Esophagus squamous epithelium (tissue), 5 donors: ENCODE measurements at places on chromosomes 1 and 21. TPM values are rescaled to one million over a fixed set of nuclear protein-coding genes. Genes with fewer than 3 reads are reported as not detected.

DNA sequence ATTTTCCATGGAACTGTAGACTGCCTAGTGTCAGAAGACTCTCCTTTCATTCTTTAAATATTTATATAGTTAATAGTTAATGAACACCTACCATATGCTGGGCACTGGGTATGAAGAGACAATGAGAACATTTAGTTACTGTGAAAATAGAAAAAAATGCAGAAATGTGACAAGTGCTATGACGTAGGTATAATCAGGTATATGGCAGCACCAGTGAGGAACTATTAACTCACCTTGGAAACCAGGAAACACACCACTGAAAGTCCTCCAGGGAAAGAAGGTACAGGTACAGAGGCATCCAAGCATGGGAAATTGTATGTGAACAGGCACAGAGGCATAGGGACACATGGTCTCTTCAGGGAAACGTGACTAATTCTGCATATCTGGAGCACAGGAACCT, 42.3 kb downstream of the DPT start:
- no peak for DNase-seq
- no peak overlapping the region for H3K4me3 ChIP-seq
- H3K4me1 ChIP-seq = no peaks in the 10 kb centered on the region
- H3K36me3 ChIP-seq = no peaks in the 10 kb centered on the region
- H3K27me3 ChIP-seq = peaks cover 8% of the 10 kb centered on the region

The TMCC2 gene
- 0.99 TPM for total RNA-seq

The AQP10 gene
- not detected for total RNA-seq

The LGALS8 gene
- 46.0 TPM for total RNA-seq

The CTTNBP2NL gene
- total RNA-seq = 22.3 TPM

GRCh38 chr1:13600762-13601453, 17.3 kb downstream of the PDPN start:
- peak overlapping the region; percentile 67 for H3K27ac ChIP-seq
- no peaks in the 10 kb centered on the region for H3K36me3 ChIP-seq
- no peak overlapping the region for H3K4me3 ChIP-seq
- no peak for DNase-seq
- no peaks in the 10 kb centered on the region for H3K27me3 ChIP-seq
- H3K4me1 ChIP-seq = peaks cover 23% of the 10 kb centered on the region

DNA sequence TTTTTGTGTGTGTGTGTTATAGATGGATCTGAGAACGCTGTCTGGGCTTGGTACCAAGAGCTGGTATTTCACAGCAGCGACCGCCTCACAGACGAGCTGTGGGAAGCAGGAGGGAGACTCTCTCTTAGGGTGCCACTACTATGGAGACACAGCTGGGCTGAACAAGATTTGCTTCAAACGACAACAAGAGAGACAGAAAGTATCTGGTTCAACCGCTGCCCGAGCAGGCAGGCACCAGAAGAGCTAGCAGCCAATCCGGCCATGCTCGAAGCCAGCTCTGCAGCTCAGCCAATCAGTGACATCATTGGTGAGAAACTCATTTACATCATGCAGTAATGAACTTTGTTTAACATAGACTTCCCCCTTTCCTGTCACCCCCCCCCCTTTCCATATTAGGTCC, 341.3 kb downstream of the USP25 start:
- no peaks in the 10 kb centered on the region for H3K36me3 ChIP-seq
- H3K27me3 ChIP-seq = no peaks in the 10 kb centered on the region
- H3K4me1 ChIP-seq = no peaks in the 10 kb centered on the region
- no peak overlapping the region for H3K27ac ChIP-seq
- DNase-seq = no peak
- no peak overlapping the region for H3K4me3 ChIP-seq

DNA sequence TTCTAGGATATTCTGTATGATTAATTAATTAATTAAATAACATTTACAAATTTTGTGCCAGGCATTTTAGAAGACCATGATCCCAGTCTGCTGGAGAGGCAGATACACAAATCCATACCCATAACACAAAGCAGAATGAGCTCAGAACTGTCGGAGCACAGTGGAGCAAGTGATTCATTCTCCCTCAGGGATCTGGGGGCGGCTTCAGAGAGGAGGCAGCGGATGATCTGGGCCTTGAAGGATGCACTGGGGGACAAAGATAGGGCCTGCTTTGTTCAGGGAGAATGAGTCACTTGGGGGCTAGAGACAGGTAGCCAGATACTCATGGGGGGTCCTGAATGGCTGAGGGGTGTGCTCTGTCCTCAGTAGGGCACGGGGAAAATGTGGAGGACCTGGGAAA, 50.9 kb upstream of the TRABD2B start:
- peaks cover 8% of the 10 kb centered on the region for H3K4me1 ChIP-seq
- no peak overlapping the region for H3K27ac ChIP-seq
- no peak for DNase-seq

DNA sequence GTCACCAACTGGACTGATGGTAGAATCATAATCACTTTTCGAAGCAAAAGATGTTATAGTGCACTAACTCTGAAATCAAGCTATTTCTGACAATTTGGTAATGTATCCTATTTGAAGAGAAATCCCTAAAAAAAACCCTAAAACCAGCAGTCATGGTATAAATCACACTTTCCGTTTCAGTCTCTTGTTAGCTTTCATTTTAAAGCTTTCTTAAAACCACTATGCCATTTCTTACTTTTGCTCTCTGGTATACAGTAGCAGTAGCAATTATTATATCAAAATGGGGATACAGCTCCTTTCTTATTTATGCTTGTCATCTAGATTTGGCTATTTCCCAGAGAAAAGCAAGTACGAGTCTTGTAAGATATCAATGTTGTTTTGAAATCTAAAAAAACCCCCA, 323.3 kb downstream of the KCTD3 start:
- H3K27ac ChIP-seq = no peak overlapping the region
- H3K27me3 ChIP-seq = no peaks in the 10 kb centered on the region
- H3K36me3 ChIP-seq = no peaks in the 10 kb centered on the region
- no peak overlapping the region for H3K4me3 ChIP-seq
- no peaks in the 10 kb centered on the region for H3K4me1 ChIP-seq

DNA sequence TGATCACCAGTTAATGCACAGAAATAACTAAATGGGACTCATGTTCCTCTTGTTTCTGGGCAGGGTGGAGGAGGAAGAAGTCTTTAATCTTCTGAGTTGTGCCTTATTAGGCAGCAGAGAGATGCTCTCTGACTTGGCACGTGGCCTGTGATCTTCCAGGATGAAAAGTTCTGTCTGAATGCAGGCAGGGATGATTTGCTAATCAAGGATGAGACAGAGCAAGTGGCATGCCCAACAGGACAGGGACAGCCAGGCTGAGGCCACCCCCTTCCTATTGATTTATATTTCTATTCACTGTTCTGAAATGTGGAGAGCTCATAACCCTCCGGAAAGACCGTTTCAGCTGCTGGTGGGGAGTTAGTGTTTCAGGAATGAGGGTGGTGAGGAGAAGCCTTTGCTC, 477.8 kb upstream of the CAMK1G start:
- H3K36me3 ChIP-seq = no peaks in the 10 kb centered on the region
- no peak overlapping the region for H3K4me3 ChIP-seq
- H3K27ac ChIP-seq = no peak overlapping the region
- H3K4me1 ChIP-seq = no peaks in the 10 kb centered on the region
- no peaks in the 10 kb centered on the region for H3K27me3 ChIP-seq
- DNase-seq = no peak

- no peak for DNase-seq
- no peak overlapping the region for H3K4me3 ChIP-seq
- H3K4me1 ChIP-seq = no peaks in the 10 kb centered on the region
- no peak overlapping the region for H3K27ac ChIP-seq
- H3K36me3 ChIP-seq = no peaks in the 10 kb centered on the region
Measured at GRCh38 chr1:198523182-198523950, 17.1 kb downstream of the ATP6V1G3 start.

- no peak for DNase-seq
- no peak overlapping the region for H3K27ac ChIP-seq
- H3K4me1 ChIP-seq = no peaks in the 10 kb centered on the region
- H3K36me3 ChIP-seq = no peaks in the 10 kb centered on the region
Measured at GRCh38 chr21:39721885-39722284, 23.1 kb upstream of the IGSF5 start.

- H3K27me3 ChIP-seq = no peaks in the 10 kb centered on the region
- H3K36me3 ChIP-seq = peaks cover 6% of the 10 kb centered on the region
- H3K27ac ChIP-seq = peak overlapping the region; percentile 100
- peaks cover 74% of the 10 kb centered on the region for H3K4me1 ChIP-seq
- H3K4me3 ChIP-seq = peak overlapping the region; percentile 90
Measured at GRCh38 chr1:234608025-234608910, 1.7 kb downstream of the IRF2BP2 start.

The ELOVL1 gene
- total RNA-seq = 187 TPM

GRCh38 chr1:225863167-225863566, 19.0 kb downstream of the TMEM63A start:
- no peak overlapping the region for H3K4me3 ChIP-seq
- H3K4me1 ChIP-seq = peaks cover 3% of the 10 kb centered on the region
- no peak for DNase-seq

The SPRR2A gene
- total RNA-seq = 2,044 TPM

The TARS2 gene
- total RNA-seq = 11.1 TPM

DNA sequence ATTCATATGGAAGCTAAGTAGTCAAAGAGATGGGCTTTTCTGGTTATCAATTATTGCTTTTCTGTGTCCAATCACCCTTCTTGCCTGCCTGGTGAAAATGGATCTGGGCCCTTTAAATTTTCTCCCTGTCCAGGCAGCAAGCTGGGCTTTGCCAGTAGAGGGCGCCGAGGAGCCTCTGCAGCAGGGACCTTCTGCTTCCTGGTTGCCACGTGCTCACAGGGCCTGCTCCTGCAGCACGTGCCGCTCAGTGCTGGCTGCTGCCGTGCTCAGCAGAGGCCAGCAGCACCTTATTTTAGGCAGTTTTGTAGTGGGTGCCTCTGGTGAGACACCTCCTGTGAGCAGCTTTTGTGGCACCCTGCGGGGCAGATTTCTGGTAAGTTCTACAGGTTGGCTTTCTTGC, 4.0 kb downstream of the ACTL8 start:
- no peak overlapping the region for H3K27ac ChIP-seq
- no peak for DNase-seq
- H3K4me1 ChIP-seq = no peaks in the 10 kb centered on the region
- no peaks in the 10 kb centered on the region for H3K36me3 ChIP-seq
- H3K4me3 ChIP-seq = no peak overlapping the region

The ITLN2 gene
- not detected for total RNA-seq

DNA sequence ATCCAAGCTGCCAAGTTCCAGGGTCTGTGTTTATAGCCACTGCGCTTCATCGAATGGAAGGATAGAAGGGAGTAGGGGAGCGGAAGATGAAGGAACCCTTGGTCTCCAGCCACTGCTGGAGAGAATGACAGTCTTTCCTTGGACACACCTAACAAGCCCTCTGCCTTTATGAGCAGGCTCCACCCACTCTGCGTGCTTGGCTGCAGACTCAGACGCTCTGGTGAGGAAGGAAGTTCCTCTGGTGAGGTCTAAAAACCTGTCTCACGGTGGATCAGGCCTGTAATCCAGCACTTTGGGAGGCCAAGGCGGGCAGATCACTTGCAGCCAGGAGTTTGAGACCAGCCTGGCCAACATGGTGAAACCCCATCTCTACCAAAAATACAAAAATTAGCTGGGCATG, 55.4 kb downstream of the MATN1 start:
- no peak overlapping the region for H3K4me3 ChIP-seq

The FMO2 gene
- 63.1 TPM for total RNA-seq

- H3K27me3 ChIP-seq = no peaks in the 10 kb centered on the region
- H3K4me1 ChIP-seq = peaks cover 92% of the 10 kb centered on the region
- H3K4me3 ChIP-seq = no peak overlapping the region
- H3K27ac ChIP-seq = peak overlapping the region; percentile 55
Measured at GRCh38 chr1:116920211-116920610, 10.5 kb downstream of the PTGFRN start.

- H3K27ac ChIP-seq = no peak overlapping the region
- H3K4me3 ChIP-seq = no peak overlapping the region
- no peaks in the 10 kb centered on the region for H3K36me3 ChIP-seq
- H3K27me3 ChIP-seq = peaks cover 83% of the 10 kb centered on the region
- H3K4me1 ChIP-seq = no peaks in the 10 kb centered on the region
Measured at GRCh38 chr1:22763487-22764200, 53.0 kb downstream of the EPHB2 start.

- H3K27me3 ChIP-seq = no peaks in the 10 kb centered on the region
- no peaks in the 10 kb centered on the region for H3K4me1 ChIP-seq
- no peak overlapping the region for H3K4me3 ChIP-seq
Measured at GRCh38 chr1:100342348-100342747, 10.0 kb upstream of the CDC14A start.

- H3K27ac ChIP-seq = no peak overlapping the region
- no peaks in the 10 kb centered on the region for H3K36me3 ChIP-seq
- H3K4me1 ChIP-seq = no peaks in the 10 kb centered on the region
- no peak for DNase-seq
- H3K27me3 ChIP-seq = no peaks in the 10 kb centered on the region
Measured at GRCh38 chr1:56287721-56288120, 291.6 kb downstream of the PLPP3 start.

The TRIM67 gene
- not detected for total RNA-seq

- no peaks in the 10 kb centered on the region for H3K27me3 ChIP-seq
- no peaks in the 10 kb centered on the region for H3K36me3 ChIP-seq
- no peak overlapping the region for H3K27ac ChIP-seq
- H3K4me1 ChIP-seq = peaks cover 10% of the 10 kb centered on the region
- H3K4me3 ChIP-seq = no peak overlapping the region
- no peak for DNase-seq
Measured at GRCh38 chr1:1623181-1623630, 7.9 kb downstream of the MIB2 start.

- DNase-seq = no peak
- no peaks in the 10 kb centered on the region for H3K36me3 ChIP-seq
- no peak overlapping the region for H3K27ac ChIP-seq
- no peak overlapping the region for H3K4me3 ChIP-seq
Measured at GRCh38 chr1:99606306-99606705, 39.6 kb upstream of the PALMD start.

DNA sequence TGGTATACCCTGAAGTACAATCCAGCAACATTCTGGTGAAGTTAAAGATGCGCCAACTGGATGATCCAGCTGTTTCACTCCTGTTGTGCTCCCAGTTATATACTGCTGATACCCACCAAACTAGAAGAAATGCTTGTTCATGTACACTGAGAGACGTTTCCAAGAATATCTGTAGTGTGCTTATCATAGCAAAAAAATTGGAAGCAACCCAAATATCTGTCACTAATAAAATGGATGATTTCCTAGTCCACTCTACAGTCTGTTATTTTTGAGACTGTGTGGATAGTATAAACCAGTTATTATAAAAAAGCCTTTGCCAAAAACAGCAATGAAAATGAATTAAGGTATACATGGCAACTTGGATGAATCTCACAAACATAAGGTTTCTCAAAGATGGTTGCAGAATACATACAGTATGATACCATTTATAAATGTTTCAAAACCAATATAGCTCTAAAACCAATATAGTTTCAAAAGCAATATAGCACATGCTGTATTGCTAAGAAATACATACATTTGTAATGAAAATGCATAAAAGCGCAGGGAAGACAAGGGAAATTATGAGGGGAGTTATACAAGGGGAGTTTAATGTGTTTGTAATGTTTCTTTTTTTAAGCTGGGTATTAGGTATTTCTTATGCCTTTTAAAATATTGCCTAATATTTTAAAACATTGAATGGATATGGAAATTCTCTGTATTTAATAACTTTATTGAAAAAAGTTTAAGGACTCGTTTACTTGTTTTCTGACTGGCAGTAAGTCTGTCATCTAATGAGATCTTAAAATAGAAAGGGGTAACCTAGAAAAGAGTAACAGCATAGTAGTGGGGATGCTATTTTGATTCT, 36.5 kb downstream of the GPSM2 start:
- H3K27me3 ChIP-seq = no peaks in the 10 kb centered on the region
- no peaks in the 10 kb centered on the region for H3K36me3 ChIP-seq
- no peak for DNase-seq
